ENCODE measurements at places on chromosomes 5 and 9.

DNA sequence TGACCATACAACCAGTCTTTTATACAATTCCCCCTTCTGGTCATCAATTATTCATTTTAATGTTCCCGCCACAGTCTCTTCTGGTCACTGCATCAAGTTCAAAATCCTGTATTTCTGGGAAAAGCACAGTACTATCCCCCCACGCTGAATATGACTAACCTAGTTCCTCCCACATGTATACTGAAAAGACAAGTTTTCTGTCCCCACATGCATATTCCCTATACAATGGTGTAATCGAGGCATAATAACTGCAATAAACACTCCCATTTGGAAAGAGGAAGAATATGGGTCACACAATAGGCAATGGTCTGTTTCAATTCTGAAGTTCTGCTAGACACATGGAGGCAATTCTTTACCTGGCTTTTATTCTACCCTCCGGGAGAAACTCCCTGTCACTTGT, 344.9 kb downstream of the EFNA5 start:
- DNase-seq = no peak

GRCh38 chr9:93205896-93206575, 22.1 kb downstream of the WNK2 start:
- no peak for DNase-seq

- DNase-seq = peak; percentile 2
Observed at GRCh38 chr5:116600876-116601275, 26.3 kb upstream of the SEMA6A start.

- peak; percentile 75 for DNase-seq
Observed at GRCh38 chr5:100777680-100778300, 125.3 kb downstream of the ST8SIA4 start.

- DNase-seq = no peak
Observed at GRCh38 chr9:227860-228259, 13.2 kb downstream of the DOCK8 start.

DNA sequence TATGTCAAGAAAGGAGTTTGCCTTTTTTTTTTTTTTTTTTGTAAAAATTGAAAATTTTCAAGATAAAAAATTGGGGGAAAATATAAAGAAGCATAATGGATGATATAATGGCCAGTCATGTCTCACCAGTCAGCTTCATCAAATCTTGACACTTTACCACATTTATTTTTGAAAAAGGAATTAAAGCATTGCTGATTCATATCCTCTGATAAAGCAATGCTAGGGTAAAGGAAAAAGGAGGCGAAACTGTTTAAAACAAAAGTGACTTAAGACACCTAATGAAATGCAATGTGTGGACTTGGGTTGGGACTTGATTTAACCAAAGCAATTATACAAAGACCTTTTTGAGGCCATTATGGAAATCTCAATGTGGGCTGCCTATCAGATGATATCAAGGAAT, 208.5 kb downstream of the ARHGAP26 start:
- no peak for DNase-seq

- no peak for DNase-seq
Observed at GRCh38 chr9:98750364-98751060, 41.8 kb upstream of the GABBR2 start.

- no peak for DNase-seq
Observed at GRCh38 chr9:70390933-70391341, 23.5 kb downstream of the KLF9 start.

- no peak for DNase-seq
Observed at GRCh38 chr5:128671943-128672342, 133.9 kb upstream of the FBN2 start.

DNA sequence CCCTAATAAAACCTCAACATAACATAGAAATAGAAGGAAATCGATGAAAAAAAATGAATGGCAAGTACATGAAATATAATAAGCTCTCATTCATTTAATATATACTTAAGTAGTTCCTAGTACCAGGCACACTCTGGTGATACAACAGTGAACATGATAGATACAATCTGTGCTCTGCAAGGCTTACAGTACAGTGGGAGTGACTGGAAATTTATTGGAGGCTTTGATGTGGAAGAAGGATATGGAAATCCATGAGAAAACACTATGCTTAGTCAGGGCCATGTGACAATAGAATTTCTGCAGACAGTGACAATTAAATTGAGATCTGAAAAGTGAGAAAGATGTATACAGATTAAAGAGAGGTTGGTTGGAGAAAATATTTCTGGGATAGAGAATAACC, 32.0 kb upstream of the IL33 start:
- DNase-seq = no peak

DNA sequence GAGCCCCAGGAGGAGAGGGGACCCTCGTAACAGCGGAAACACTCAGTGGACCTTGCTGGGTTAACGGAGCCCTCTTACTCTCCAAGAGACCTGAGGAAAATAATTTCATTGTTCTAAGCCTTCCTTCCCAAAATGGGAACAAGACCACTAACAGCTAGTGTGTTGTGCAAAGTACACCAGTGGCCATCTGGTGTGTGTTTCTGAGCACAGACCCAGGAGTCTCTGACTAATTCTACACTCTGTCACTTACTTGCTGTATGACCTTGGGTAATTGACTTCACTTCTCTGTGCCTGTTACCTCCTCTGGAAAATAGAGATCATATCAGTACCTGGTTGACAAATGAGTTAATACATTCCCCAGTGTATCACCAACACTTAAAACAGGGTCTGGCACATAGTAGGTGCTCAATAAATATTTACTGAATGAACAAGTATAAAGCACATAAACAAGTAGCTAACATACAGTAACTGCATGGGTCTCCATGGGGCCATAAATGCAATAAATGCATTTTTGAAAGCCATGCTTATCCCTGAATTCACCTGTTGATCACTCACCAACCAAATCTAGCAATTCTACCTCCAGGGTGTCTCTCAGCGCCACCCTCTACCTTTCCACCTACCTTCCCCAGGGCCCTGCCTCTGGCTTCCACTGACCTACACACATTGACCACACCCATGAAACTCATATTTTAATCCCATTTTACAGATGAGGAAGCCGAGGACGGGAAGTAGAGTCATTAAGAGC, 44.7 kb upstream of the AKNA start:
- no peak for DNase-seq

- no peak for DNase-seq
Observed at GRCh38 chr9:98887918-98888510, 55.7 kb upstream of the COL15A1 start.

Measured in AG10803 (cell line).